GM12864 (cell line): ENCODE measurements at places on chromosomes 7 and 10.

- DNase-seq, result no peak
Measured at GRCh38 chr10:45548068-45548467, 124.5 kb downstream of the ZFAND4 start.

DNA sequence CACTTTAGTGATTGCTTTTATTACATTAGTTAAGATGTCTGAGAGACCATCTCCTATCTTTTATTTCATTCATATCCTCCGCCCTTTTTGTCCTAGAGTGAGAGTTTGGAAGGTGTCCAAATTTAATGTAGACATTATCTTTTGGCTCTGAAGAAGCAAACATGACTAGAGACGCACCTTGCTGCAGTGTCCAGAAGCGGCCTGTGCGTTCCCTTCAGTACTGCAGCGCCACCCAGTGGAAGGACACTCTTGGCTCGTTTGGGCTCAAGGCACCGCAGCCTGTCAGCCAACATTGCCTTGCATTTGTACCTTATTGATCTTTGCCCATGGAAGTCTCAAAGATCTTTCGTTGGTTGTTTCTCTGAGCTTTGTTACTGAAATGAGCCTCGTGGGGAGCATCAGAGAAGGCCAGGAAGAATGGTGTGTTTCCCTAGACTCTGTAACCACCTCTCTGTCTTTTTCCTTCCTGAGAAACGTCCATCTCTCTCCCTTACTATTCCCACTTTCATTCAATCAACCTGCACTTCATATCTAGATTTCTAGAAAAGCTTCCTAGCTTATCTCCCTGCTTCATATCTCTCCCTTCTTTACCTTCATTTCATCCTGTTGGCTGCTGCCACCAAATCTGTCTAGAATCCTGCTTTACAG lies 10.4 kb upstream of the CLCN1 start:
- DNase-seq, result no peak

DNA sequence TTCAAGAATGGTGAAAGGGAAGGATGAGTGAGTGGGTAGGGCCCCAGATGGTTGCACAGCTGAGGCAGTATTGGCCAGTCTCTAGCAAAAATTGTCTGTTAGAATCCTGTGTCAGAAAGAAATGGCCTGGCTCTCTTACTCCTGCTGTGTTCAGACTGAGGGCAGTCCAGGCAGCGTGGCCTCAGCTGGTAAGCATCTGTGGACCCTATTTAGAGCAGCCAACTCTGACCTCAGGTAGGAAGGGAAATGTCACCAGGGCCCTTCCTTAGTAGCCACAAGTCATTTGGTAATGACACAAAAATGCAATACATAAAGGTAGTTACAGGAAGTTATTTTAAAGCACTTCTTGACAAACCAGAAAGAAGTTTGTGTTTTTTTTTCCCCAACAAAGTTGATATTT lies 1194.7 kb downstream of the CNTNAP2 start:
- DNase-seq, result no peak

DNA sequence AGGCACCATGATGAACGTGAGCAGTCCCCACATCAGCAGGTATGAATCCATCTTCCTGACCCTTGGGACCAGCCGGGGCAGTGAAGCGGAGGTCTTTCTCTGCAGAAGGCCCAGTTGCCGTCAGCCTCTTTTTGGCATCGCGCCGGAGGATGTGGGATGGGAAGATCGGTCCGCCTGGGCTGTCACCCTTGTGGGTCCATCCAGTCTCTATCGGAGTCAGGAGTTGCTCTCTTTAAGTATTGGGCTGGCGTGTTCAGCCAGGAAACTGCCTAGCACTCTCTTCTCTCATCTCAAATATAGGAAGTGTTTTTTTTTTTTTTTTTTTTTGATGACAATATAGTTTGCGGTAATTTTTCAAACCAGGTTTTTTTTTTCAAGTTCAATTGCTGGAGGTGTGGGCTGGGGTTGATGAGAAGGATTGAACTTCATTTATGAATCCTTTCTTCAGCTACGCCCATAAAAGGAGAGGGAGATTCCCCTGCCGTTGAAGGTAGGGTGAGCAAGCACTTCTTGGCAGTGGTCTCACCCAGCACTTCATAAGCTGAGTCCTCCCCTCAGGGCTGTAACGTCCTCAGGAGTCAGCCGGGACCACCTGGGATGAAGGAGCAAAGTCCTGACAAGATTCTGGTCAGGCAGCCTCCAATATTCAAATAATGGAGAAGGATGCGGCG lies at the start of gene IL2RA:
Gene IL2RA (minus strand): TSS at position 267 of the 671 bp plus-strand sequence. CDS start 216 bp downstream, at position 51.
- no peak for DNase-seq

DNA sequence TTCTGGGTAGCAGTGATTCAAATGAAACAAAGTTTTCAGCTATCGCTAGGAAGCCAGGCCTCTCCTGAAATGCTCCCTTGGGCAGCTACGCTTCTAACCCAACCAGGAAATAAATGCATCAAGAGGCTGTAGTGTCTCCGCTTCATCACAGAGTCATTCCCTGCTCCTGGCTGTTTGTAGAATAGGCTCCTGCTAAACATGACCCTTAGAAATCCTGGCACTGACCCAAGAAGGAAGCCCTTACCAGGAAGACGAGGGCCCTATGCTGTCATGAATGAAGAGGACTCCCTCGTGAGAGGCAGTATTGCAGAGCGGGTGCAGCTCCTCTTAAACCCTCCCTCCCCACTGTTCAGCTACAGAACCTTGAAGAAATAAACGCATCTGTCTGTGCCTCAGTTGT lies 48.3 kb downstream of the NOD1 start:
- DNase-seq, result no peak

DNA sequence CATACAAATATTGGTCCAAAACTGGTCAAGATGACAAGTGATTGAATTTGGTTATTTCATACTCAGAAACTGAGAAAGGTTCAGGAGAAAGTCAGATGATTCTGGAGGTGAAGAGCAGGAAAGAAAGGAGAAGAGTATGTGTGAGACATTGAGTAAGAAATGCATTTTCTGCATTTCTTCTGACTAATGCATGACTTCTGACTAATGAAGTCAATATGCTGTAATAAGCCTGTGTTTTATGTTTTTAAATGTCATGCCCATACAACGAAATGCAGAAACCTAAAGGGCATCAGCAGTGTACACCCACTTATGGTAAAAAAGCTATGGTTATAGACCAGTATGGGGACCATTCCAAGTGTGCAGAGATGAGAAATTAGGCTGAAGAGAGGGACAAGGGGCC lies 1227.8 kb upstream of the SORCS1 start:
- no peak for DNase-seq

DNA sequence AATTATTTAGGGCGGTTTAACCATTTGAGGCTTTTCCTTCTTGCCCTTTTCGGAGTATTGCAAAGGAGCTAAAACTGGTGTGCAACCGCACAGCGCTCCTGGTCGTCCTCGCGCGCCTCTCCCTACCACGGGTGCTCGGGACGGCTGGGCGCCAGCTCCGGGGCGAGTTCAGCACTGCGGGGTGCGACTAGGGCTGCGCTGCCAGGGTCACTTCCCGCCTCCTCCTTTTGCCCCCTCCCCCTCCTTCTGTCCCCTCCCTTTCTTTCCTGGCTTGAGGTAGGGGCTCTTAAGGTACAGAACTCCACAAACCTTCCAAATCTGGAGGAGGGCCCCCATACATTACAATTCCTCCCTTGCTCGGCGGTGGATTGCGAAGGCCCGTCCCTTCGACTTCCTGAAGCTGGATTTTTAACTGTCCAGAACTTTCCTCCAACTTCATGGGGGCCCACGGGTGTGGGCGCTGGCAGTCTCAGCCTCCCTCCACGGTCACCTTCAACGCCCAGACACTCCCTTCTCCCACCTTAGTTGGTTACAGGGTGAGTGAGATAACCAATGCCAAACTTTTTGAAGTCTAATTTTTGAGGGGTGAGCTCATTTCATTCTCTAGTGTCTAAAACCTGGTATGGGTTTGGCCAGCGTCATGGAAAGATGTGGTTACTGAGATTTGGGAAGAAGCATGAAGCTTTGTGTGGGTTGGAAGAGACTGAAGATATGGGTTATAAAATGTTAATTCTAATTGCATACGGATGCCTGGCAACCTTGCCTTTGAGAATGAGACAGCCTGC lies 3.1 kb downstream of the FZD1 start:
- DNase-seq, result no peak

GRCh38 chr10:71771821-71772617 lies 1.3 kb downstream of the VSIR start:
- no peak for DNase-seq

GRCh38 chr7:17524746-17525145 lies 226.3 kb downstream of the AHR start:
- DNase-seq, result no peak

GRCh38 chr10:78185693-78186055 lies 152.0 kb downstream of the RPS24 start:
- no peak for DNase-seq

- no peak for DNase-seq
Measured at GRCh38 chr7:25853314-25853713, 298.7 kb upstream of the NFE2L3 start.

DNA sequence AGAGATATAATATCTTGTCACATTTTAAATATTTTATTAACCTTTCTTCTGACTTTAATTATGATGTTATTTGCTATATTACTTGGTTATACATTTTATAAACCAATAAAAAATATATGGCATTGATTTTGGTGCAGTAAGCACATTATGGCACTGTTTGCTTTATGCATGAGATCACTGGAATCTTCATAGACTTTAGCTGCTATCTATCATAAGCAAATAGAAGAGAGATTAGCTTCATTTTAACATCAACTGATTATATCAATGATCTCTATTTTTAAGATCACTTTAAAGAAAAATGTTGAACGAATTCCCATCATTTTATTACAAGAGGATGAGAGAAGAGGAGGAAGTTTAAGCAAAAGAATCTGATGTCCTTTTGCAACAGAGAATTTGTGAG lies 58.6 kb upstream of the CDK1 start:
- no peak for DNase-seq

GRCh38 chr10:69209787-69210484 lies 10.2 kb upstream of the HKDC1 start:
- no peak for DNase-seq

DNA sequence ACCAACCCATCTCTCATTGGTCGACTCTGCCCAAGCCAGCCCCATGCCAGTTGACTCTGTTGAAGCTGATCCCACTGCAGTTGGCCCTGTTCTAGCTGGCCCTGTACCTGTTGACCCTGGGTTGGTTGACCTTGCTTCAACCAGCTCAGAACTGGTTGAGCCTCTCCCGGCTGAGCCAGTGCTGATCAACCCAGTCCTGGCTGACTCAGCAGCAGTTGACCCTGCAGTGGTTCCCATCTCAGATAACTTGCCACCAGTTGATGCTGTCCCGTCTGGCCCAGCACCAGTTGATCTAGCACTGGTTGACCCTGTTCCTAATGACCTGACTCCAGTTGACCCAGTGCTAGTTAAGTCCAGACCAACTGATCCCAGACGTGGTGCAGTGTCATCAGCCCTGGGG lies 7.4 kb downstream of the PPRC1 start:
- DNase-seq, result no peak

- no peak for DNase-seq
Measured at GRCh38 chr10:19077276-19077675, 28.7 kb downstream of the MALRD1 start.

- no peak for DNase-seq
Measured at GRCh38 chr10:6621536-6621935, 41.5 kb upstream of the PRKCQ start.

DNA sequence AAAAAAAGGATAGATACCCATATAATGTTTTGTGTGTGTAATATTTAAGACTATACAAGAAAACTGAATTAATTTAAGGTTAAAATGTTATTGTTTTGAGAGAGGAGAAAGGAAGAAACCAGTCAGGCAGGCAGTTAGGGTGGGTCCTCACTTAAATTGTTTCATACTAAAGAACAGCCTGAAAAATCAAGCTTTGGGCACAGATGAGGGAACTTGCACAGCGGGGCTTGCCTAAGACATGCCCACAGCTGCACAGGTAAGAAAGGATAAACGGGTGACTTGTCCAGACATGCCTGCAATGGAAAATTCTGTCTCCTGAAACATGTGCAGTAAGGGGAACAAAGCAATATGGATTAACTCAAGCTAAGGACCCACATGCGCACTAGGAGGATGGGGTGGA lies 158.4 kb downstream of the BBS9 start:
- no peak for DNase-seq

DNA sequence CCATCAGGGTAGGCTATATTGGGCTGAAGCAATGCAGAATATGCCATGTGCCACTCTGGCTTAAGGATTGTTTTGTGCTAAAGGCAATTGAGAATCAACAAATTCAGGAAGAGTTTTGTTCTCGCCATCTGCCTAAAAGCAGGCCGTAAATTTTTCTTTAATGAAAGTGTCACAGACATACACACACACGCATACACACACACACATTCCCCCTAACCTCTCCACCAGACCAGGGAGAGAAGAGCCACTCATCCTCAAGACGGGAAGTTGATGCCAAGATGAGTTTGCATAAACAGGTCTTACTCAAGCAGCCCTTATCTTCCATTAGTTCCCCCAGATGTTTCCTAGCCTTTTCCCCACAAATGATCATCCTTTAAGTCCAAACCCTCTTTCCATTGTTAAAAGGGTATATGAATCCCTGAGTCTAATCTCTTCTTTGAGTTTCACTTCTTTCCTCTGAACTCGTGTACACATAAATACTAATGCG lies 59.6 kb upstream of the TRIM24 start:
- DNase-seq, result no peak

- DNase-seq, result no peak
Measured at GRCh38 chr10:131433568-131433967, 122.0 kb upstream of the TCERG1L start.

- DNase-seq, result peak; percentile 72
Measured at GRCh38 chr7:100516135-100516812, 22.7 kb upstream of the AGFG2 start.

- no peak for DNase-seq
Measured at GRCh38 chr10:48520594-48520993, 84.3 kb downstream of the ARHGAP22 start.

- DNase-seq, result peak; percentile 26
Measured at GRCh38 chr10:102710609-102711008, 3.6 kb downstream of the ARL3 start.

DNA sequence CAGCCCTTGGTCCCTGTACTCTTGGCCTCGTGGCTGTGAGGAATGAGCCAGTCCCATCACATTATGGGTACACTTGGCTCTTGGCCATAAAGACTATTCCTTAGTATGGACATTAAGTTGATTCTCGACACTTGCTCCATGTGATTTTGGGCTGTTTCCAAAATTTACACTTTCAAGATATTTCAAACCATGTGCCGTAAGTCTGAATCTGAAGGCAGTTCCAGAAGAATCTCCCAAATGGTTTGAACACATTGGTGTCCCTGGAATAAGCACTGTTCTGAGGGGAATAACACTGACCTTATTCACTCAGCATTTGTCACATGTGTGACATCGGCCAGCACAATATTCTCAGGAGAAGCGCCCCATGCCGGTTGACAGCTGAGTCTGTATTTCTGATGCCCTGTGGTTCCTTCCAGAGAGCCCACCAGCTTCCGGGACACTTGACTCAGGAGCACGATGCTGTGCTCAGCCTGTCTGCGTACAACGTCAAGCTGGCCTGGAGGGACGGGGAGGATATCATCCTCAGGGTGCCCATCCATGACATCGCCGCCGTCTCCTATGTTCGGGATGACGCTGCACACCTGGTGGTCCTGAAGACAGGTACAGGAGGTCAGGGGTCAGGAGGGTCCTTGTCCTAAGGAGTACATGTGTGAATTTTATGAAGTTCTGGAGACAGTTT lies 24.6 kb downstream of the NACAD start:
- no peak for DNase-seq
